B cell (primary cell): ENCODE measurements at places on chromosomes 1 and 21.

DNA sequence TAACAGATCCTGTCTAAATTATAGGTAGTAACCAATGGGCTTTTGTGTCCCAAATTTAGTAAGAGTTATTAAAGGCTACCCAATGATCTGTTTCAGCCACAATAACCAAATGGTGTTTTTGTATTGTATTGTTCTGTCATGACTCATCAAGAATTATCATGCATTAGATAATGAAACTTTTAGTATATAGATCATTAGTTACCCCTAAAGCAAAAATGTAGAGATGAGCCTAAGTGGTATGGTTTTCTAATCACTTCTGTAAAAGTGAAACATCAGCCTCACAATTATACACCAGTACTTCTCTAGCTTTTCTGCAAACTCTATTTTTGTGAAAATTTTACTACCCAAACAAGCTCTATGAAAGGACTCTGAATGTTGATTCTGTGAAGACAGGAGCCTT is 71.4 kb downstream of the LRRC7 start:
- no peak for DNase-seq

DNA sequence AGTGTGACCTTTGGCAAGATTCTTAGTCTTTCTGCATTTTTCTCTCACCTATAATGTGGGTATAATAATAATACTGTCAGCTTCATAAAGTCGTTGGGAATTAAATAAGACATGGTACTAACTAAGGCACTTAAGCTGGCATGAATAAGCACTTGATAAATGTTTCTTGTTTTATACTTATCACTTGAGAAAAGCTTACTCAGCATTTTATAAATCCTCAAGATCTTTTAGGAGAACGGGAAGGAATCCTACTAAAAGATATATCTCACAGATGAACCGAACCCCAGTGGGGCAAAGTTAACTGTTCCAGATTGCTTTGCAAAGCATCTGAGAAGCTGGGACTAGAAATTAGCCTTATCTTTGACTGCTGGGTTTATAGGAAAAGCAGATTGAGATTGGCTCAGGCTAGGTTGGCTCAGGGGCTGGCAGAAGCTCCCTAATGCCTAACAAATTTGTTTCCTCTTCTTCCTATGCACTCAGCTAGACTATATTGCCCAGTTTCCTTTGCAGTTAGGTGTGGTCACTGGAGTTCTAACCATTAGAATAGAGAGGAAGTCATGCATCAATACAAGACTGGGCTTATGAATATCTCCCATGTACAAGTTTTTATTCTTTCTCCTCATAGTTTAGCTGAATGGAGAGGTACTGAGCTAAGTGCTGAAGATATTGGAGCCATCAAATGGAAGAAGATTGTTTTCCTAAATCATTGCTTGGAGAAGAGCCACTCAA is 110.3 kb downstream of the TBX15 start:
- no peak for DNase-seq

DNA sequence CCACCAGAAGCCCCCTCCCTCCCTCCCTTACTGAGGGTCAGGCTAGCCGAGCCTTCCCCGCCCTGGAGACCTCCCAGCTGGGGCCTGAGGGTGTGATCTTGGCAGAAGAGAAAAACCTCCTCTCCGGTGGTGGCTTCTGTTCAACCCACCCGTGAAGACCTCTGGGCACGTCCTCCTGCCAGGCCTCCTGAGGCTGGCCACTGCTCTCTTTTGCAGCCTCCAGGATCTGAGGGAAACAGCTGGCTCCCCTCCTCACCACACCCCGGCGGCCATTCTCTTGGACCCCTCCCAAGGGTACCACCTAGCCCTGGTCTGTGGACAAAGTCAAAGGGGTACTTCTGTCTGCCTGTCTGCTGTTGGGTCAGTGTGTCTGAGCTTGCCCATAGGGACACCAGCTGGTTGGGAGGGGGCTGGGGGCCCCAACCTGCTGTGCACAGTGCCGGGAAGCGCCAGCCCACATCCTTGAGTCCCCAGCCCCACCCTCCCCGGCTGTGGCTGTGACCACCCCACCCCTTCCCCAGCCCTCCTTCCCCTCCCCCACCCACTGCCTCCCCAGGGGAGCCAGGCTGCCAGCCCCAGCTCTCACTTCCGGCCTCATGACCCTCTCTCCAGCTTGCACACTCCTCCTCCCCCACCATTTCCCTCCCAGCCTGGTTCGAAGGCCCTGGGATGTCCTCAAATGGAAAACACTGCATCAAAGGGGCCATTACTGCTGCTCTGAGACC is 48.1 kb downstream of the AHDC1 start:
- peak; percentile 46 for DNase-seq

DNA sequence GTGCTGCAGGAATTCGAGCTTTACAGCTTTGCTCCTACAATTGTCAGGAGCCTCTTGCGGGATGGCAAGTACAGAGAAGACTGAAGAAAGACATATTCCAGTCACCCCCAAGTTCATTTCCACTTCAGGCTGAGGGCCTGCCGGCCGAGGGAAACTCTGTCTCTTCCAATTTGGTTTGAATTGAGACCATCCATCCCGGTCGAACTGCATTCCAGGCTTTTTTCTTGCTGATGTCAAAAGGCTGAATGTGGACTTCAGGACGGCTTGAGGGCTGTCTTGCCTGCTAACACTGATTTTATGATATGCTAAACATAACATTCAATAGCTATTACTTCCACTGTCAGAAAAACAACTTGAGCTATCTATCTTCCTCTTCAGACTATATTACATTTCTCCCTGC is 79.8 kb upstream of the PLXNA2 start:
- DNase-seq = no peak

- DNase-seq = no peak
Observed at GRCh38 chr1:178010674-178011464, 41.0 kb upstream of the SEC16B start.

DNA sequence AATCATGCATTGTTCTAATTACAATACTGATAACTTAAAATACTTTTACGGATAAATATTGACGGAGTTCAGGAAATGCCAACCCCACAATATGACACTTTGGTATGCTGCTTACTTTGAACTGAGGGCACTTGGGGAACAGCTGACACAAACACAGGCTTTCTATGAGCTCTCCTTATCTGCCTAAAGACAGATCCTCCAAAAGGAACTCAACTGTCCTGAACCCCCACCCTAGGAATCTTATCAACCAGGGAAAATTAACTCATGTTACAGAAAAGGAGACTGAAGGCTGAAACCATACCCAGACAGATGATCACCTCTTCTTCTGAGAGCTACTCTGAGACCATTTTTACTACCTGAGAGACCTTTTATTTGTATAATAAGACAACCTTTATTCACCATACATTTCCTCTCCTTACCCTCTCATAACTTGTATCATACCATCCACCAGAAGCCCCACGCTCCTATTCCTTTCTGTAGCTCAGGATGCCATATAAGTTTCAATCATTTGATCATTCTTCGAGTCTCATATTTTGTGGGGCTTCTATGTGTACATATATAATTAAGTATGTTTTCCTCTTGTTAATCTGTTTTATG is 239.5 kb downstream of the FAF1 start:
- DNase-seq = no peak

- no peak for DNase-seq
Observed at GRCh38 chr1:223425550-223425949, 32.3 kb downstream of the CCDC185 start.

- DNase-seq = no peak
Observed at GRCh38 chr1:192984080-192984479, 75.1 kb downstream of the UCHL5 start.

- no peak for DNase-seq
Observed at GRCh38 chr1:154881820-154882535, 11.9 kb upstream of the KCNN3 start.

DNA sequence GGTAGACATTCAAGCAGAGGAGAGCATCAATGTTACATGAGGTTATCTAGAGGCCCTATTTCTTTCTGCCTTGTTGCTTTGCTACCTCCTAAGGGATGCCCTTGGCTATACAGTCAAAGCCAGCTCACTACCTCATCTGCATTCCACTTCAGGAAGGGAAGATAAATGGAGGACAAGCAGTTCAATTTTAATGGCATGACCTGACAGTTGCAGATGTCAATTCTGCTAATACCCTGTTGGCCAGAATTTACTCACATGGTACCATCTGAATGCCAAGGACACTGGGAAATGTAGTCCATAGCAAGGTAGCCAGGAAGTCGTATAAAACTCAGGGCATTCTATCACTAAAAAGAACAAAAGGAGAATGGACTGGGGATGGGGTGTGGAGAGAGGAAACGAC is 31.5 kb downstream of the PALMD start:
- DNase-seq = no peak

DNA sequence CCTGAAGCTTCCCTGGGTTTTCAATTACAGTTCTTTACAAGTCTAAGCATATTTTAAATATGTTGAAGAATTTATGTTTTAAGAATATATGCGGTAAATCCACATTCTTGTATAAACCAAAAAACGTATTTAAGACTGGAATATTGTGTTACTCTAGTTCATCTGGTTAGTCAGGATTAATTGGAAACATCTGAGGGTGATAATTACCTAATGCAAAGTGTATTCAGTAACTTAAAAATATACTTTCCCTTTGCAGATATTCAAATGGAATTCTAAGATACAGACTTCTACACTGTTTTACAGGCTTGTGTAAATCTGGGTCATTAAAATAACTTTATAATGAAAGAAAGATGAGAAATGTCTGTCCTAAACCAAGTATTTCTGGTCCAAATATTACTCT is 302.0 kb downstream of the VAV3 start:
- no peak for DNase-seq
